ENCODE measurements at places on chromosomes 1 and 21.

DNA sequence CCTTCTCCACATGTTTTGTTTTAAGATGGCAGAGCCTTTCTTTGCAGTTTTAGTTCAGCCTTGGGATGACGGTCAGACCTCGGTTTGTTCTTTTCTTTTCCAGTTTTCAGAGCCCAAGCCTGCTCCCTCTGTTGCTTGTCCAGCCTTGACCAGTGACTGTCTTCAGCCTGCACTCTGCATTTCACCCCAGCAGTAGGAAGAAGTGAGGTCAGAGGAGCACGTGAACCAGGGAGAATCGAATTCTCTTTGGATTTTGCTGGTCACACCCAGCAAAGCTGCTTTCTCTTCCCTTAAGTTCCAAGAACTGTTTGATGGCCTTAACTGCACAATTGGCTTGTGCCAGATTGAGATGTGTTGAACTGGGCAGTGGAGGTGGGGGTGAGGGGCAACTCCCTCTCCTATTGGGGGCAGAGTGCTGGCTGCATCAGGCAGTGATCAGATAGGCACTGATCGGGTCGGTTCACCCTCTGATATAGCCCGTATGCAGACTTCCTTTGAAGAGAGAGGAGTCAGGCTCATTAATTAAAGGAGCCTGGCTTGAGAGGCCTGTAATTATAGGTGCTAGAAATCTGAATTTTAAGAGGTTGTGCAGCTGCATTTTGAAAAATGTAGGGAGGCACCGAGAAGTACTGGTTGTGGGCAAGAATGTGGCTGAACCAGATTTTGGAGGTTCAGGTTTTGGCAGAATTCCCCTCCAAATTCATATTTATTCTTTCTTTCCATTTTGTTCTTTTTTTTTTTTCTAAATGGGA lies 42.4 kb downstream of the PEX14 start:
- DNase-seq = no peak

DNA sequence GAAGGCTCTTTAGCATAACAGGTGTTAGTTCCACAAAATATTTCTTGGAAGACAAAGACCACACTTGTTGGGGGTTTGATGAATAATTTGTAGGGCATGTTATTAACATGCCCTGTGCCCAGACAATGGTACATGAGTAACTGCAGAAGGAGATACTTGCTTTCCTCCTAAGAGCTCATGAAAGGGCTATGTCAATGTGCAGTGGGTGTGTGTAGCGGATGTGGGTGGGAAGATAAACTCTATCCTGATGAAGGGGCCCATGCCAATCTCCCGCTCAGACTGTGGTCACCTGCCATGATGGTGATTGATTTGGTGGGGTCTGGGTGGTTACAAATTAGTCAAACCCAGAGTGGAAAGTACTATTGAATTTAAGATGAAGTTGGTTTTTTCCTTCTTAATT lies 69.8 kb upstream of the DNAH14 start:
- DNase-seq = no peak

DNA sequence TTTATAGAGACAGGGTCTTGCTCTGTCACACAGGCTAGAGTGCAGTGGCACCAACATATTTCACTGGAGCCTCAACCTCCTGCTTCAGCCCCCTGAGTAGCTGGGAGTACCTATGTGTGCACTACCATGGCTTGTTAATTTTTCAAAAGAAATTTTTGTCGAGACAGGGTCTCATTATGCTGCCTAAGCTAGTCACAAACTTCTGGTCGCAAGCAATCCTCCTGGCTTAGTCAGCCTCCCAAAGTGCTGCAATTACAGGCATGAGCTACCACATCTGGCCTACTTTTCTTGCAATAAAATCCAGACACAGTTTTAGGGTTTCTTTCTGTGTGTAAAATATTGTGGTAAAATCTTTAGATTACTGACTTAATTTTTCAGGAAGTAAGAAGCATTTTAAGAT lies 27.9 kb upstream of the NTPCR start:
- DNase-seq = no peak

DNA sequence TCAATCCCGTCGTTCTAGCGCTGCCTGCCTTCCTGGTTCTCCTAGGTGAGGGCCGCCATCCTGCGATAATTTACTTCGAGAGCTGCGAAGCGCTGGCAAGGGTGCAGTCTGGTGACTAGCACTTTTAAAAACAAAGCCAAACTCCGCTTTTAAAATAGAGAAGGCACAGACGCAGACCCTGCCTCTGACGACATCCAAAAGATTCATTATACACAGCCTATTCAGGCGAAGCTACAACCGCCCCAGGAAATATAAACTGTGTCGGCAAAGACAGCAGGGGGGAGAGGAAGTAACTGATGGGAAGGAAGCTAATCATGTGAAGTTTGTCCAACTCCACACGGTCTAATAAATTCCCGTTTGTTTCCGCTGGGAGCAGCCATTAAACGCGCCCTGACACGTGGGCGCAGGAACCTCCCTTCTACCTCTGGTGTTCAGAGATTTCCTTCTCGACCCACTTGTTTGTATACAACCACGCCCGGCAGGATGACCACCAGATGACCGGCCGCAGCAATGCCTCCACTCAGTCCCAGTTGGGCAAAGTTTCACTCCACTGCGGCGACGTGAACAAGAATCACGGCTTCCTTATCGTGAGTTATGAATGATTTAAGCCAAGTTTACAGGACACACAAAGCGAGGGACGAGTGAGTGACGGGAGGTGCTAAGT lies 1.3 kb downstream of the GNG12 start:
- peak; percentile 36 for DNase-seq

DNA sequence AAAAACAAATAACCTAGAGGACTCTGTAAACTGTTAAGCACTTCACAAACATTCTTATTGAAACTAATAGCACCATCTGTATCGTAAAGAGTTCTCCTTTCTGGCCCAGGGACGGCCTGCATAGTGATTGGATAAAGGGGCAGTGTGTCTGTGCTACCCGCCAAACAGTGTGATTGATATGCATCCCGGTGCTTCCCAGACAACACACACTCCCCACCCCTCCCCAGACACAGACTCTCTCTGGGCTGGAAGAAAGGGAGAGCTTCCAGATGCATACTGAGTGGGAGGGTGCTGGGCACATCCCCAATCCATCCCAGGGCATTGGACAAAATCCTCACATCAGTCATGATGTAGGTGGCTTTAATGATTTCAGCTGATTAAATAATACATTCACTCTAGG lies 3.7 kb downstream of the HSD11B1 start:
- DNase-seq = no peak

DNA sequence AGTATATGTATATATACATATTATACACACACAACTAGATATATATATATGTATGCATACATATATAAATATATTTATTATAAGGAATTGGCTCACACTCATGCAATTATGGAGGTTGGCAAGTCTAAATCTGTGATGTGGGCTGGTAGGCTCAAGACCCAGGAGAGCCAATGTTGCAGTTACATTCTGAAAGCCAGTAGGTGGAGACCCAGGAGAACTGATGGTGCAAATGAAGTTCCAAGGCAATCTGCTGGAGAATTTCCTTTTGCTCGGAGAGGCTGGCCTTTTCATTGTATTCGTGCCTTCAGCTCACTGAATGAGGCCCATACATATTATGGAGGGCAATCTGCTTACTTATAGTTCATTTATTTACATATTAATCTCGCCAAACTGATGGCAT lies 9.4 kb downstream of the IVL start:
- DNase-seq = no peak

DNA sequence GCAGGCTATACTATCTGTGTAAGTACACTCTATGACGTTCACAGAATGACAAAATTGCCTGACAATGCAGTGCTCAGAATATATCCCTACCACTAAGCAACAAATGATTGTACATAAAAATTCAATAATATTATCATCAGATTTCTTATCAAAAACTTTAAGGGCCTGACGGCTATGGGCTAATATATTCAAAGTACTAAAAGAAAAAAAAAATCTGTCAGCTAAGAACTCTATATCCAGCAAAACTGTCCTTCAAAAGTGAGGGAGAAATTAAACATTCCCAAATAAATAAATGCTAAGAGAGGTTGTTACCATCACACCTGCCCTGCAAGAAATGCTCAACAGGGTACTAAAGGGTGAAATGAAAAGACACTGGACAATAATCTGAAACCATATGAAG lies 127.3 kb downstream of the TM2D1 start:
- no peak for DNase-seq
